ENCODE measurements at places on chromosomes 2 and 18.
A peak's percentile ranks its signal among the peaks of the same experiment; 100 is the strongest.

DNA sequence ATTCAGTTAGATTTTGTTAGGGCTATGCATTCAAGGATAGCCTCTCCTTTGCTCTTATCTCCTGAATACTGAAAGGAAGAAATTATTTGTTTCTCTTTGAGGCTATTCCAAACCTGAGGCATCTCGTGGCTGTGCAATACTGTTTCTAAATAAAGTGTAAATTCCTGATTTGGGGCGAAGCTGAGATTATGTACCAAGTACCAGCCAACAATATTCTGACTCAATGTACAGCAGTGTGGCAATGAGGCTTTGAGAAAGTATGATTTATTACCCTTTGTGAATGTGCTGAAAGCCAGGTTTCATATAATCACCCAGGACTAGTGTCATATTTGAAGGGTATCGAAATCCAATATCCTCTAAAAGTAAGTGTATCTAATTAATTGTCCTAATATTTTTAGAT is 113.5 kb downstream of the MEIS1 start:
- DNase-seq, result no peak

- DNase-seq, result no peak
These were observed 41.3 kb downstream of the HDLBP start for GRCh38 chr2:241274127-241274526.

GRCh38 chr2:181978351-181979150 is 7.1 kb upstream of the PPP1R1C start:
- no peak for DNase-seq

GRCh38 chr2:235444101-235444597 is 49.7 kb upstream of the AGAP1 start:
- no peak for DNase-seq

DNA sequence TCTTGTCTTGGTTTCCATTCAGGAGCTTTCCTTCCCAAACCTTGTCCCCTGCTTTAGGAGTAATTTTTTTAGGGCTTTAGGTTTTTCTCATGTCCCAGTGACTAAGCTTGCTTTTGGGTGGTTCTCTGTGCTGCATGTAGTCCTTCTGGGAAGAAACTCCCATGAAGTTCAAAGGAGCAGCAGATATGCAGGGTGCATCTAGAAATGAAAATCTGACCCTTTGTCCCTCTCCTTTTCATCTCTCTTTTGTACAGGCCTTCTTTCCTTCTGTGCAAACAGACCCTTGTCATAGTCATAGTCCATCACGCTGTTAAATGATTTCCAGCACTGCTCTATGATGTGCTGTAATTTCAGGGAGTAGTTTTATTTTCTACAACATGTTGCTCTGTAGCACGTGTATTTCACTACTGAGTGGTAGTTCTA is 20.4 kb downstream of the FMNL2 start:
- no peak for DNase-seq

GRCh38 chr2:187586011-187586641 is 31.9 kb upstream of the TFPI start:
- DNase-seq, result no peak

- DNase-seq, result peak; percentile 58
These were observed 24.6 kb downstream of the FECH start for GRCh38 chr18:57561728-57562423.

GRCh38 chr2:219709331-219709761 is 81.9 kb downstream of the SLC4A3 start:
- DNase-seq, result no peak
